ENCODE measurements at places on chromosomes 2 and 18. TPM values are rescaled to one million over a fixed set of nuclear protein-coding genes. Genes with fewer than 3 reads are reported as not detected.

DNA sequence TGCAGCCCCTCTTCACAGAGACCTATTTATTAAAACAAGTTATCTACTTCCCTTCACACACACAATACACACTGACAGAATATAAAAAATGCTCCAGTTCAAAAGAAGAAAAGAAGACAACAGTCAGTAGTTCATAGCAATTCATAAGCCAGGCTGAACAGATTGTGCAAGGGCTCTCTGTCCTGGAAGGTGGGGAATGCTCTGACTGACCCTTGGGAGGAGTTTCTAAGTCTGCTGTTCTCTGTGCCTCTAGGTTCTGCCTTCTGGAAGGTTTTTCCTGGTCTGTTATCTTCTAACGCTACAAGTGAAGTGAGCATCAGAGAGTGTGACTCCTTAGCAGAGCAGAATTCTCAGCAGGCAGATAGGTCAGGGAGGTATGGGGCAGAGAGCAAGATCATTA is 35.7 kb downstream of the SP3 start:
- no peak for DNase-seq

DNA sequence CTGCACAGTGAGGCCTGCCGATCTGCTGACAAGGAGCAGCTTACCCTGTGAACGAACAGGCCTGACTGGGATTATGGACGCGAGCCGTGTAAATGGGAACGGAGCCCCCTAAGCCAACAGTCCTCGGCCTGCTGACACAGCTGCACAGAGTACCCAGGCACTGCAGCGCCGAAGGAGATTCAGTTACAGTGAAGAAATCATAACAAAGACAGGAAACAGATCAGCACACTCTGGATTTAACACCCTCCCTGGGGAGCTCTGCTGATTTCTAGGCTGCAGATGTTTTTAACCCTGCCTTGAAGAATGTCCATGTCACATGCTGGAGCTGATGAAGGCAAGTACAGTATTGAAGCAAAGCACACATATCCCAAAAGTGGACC is 43.4 kb downstream of the COLEC12 start:
- peak; percentile 68 for DNase-seq

DNA sequence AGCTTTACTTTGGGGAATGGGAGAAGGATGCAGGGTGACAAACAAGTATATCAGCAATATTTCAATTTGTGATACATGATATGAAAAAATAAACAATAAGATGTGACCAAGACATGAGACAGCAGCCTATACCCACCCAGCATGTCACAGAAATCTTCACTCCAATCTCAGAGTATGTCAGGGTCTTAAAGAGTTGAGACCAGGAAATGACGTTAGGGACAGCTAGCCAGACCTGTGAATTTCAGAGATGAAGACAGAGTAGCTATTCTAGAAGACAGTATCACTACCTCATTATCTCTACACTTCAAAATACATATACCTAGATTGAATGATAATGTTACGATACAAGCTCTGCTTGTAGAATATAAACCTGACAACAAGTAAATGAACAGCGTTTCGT is 282.8 kb downstream of the ZEB2 start:
- DNase-seq, result no peak

DNA sequence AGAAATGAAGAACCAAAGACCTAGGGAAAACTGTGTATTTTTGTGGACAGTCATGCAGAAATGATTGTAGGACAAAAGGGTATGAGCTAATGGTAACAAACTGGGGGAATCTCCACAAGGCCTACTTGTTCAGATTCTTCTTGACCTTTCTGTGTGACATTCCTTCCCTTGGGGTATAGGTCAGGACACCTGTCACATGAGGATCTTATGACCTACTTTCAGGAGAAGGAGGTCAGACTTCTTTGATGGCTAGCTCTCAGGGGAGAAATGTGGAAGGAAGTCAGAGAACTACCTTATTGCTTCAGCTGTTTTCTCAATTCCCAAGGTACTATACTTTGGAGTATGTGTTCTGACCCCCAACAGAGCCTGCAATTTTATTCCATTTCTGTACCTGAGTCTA is 40.7 kb upstream of the TANK start:
- DNase-seq, result no peak

GRCh38 chr2:95285542-95285932 is 11.3 kb downstream of the PROM2 start:
- no peak for DNase-seq

The STARD6 gene
- not detected for polyA plus RNA-seq

The GBX2 gene
- polyA plus RNA-seq, result 0.52 TPM

The CROCC2 gene
- polyA plus RNA-seq, result 0.10 TPM

Measured in left kidney (tissue), 8 donors.